ENCODE measurements at places on chromosomes 12 and 14. TPM values are rescaled to one million over a fixed set of nuclear protein-coding genes. Genes with fewer than 3 reads are reported as not detected.

The RNASE9 gene
- not detected for total RNA-seq

The ABCD2 gene
- total RNA-seq: not detected

The PTGER2 gene
- not detected for total RNA-seq

The MMP17 gene
- 0.38 TPM for total RNA-seq

The CLEC6A gene
- total RNA-seq: not detected

The BCL2L14 gene
- 0.11 TPM for total RNA-seq

The MYF5 gene
- total RNA-seq: not detected

The PRH2 gene
- total RNA-seq: not detected

The AP1G2 gene
- 39.4 TPM for total RNA-seq

The RNF31 gene
- total RNA-seq: 65.9 TPM

The KITLG gene
- total RNA-seq: 4.3 TPM

The ERBB3 gene
- 55.2 TPM for total RNA-seq

The SERPINA12 gene
- total RNA-seq: not detected

The PITPNM2 gene
- 4.2 TPM for total RNA-seq

The ADCY4 gene
- not detected for total RNA-seq

The MORN3 gene
- 2.0 TPM for total RNA-seq

The TAS2R13 gene
- total RNA-seq: 0.46 TPM

The SGPP1 gene
- 6.4 TPM for total RNA-seq

The SLC6A12 gene
- total RNA-seq: 18.8 TPM

The PSMC1 gene
- total RNA-seq: 167 TPM

The C14orf39 gene
- total RNA-seq: not detected

The ESYT1 gene
- total RNA-seq: 30.1 TPM

The RPGRIP1 gene
- total RNA-seq: 0.13 TPM

The LRRK2 gene
- not detected for total RNA-seq

The CARMIL3 gene
- total RNA-seq: 0.27 TPM
